GF-D8 (cell line): ENCODE measurements at places on chromosomes 2 and 18.

GRCh38 chr2:145267451-145267850 lies 747.5 kb upstream of the ZEB2 start:
- no peak for DNase-seq

- DNase-seq = no peak
Observed at GRCh38 chr2:10524851-10525572, 76.9 kb upstream of the ODC1 start.

DNA sequence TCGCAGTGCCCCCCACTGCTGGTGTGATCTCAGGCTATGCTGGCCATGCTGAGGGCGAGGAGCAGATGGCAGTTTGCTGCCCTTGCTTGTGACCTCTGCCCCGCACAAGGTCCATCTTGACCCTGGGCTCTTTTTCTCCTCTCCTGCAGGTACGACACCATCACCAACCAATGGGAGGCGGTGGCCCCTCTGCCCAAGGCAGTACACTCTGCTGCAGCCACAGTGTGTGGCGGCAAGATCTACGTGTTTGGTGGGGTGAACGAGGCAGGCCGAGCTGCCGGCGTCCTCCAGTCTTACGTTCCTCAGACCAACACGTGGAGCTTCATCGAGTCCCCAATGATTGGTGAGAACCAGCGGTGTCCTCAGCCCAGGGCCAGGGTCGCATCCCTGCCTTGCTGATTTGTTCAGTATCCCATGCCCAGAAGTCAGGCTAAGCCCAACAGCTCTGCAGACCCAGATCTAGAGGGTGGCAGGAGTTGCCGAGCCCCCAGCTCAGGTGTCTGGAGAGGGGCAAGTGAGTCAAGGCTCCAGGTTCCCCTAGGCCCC lies 223.8 kb downstream of the ATAD2B start:
- DNase-seq = no peak

DNA sequence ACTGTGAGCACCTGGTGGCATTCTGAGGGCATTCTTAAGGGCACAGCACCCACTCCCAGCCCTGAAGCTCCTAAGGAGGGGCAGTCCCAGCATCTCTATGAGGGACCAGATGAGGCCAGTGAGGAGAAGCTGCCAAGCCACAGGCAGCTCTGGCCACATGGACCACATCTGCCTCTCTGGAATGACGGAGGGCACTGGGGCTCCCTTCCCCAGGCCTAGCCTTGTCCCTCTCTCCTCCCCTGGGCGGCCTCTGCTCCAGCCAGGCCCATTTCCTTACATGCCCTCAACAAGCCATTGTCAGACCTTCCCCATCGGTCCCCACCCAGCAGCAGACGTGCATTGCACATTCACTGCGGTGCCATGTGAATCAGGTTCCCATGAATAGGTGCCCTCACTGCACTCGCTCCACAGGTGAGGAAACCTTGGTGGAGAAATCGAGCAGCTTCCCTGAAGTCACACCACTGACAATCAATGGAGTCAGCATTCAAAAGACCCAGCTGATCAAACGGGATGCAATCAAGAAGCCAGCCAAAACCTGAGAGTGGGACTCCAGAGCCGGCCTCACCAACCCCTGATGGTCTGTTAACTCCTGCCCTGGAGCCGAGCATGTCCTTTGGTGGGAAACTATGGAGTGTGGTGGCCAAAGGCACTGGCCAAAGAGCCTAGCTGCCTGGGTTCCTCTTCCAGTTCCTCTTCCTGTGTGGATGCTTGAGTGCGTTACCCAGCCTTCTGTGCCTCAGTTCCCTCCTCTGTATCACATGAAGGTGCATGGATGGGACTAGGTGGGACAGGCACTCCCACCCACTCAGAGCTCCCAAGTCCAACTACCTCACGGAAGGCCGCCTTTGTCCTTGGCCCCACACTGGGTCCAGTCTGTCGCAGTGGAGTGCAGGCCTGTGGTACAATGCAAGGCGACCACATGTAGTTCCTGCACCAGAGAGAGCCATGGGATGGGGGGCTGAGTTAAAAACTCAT lies 147.3 kb downstream of the ZFP36L2 start:
- DNase-seq = no peak

DNA sequence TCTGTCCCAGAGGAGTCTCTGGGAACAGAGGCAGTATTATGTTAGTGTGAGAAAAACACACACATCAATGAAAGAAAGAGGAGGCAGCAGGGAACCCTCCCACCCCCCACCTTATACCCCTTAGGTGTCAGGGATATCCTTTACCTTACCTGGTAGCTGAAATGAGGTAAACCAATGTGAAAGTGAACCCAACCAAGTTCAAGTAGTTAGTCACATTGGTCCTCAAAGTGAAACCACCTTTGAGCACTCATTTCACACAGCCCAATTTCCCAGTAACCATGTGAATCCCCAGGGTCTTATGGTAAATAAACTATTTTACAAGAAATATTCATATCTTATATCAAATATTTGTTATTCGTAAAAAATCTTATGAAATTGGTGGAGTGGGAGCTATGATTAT lies 377.8 kb downstream of the LRATD1 start:
- no peak for DNase-seq

GRCh38 chr2:26072925-26073768 lies 39.3 kb downstream of the RAB10 start:
- no peak for DNase-seq

- DNase-seq = no peak
Observed at GRCh38 chr2:236632295-236633218, 62.9 kb downstream of the ACKR3 start.

- DNase-seq = no peak
Observed at GRCh38 chr2:85760371-85760770, 6.6 kb downstream of the ATOH8 start.

GRCh38 chr2:76599732-76600368 lies 889.1 kb upstream of the GCFC2 start:
- DNase-seq = peak; percentile 35

GRCh38 chr2:134425724-134426496 lies 172.0 kb downstream of the MGAT5 start:
- no peak for DNase-seq
